Retina (tissue), 1 donor: ENCODE measurements at places on chromosomes 2 and 18.

GRCh38 chr2:231568098-231568784 is 24.4 kb upstream of the TEX44 start:
- DNase-seq: no peak

DNA sequence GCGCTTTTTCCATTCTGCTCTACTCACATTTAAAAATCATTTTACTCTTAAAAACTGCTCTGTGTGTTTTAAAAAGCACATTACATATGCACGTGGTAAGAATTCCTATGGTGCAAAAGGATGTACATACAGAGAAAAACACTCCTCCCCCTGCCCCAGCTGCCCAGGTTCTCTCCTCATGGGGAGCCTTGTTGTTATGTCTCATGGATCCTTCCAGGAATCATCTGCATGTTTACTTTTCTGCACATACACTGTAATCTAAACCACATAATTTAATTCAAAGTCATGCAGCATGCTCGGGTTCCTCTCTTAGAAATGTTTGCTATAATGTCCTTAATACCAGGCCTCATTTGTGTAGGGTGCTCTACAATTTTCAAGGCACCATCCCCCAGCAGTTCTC is 243.3 kb downstream of the LOXHD1 start:
- no peak for DNase-seq

GRCh38 chr2:182259629-182260150 is 167.1 kb downstream of the PDE1A start:
- no peak for DNase-seq

DNA sequence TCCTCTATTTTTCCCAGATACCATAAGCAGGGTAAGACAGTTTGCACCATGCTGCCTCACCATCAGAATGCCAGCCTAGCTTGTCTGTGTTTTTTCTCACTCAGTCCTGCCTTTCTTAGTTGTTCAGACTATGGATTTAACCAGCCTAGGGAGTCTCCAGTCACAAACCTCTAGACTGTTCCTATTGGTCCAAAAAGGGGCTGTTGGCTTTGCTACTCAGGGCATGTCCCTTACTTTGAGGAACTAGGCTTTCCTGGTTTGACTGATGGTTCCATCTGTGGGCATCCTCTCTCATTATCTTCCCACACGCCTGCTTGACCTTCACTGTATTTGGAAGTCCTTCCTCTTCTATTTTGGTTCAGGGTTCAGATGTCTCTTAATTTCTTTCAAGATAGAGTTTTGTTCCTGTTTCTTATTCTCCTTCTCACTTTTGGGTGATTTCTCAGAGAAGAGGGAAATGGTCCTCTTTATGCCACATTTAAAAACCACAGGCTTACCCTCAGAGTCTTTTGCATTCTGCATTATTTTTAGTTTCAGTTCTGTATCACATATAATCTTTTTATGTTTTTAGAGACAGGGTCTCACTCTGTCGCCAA is 31.3 kb upstream of the TMEM131 start:
- no peak for DNase-seq

GRCh38 chr2:241095594-241096290 is 6.3 kb downstream of the MTERF4 start:
- no peak for DNase-seq

- no peak for DNase-seq
Measured at GRCh38 chr2:224927646-224928173, 114.6 kb downstream of the DOCK10 start.

- DNase-seq: no peak
Measured at GRCh38 chr2:75558786-75559679, 1.7 kb downstream of the EVA1A start.

GRCh38 chr2:134897932-134898331 is 20.7 kb upstream of the CCNT2 start:
- no peak for DNase-seq

DNA sequence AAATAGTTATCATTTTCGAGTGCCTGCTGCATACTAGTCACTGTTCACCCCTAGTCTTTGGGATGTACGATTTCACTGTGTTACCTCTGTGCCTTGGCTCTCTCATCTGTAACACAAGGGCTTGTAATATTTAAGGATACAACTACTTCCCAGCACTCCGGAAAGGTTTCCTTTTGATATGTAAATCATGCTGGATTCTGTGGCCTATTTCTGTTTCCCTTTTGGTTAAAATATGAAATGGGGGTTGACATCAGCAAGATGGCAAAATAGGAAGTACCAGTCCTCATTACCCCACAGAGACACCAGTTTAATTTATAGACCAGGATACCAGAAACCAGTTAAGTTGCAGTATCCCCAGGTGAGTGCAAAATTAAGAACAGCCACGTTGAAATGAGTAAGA is 23.5 kb downstream of the PSMG2 start:
- no peak for DNase-seq

- DNase-seq: no peak
Measured at GRCh38 chr2:15031745-15032240, 399.3 kb downstream of the LRATD1 start.

- DNase-seq: no peak
Measured at GRCh38 chr2:71637168-71637567, 183.8 kb downstream of the DYSF start.

DNA sequence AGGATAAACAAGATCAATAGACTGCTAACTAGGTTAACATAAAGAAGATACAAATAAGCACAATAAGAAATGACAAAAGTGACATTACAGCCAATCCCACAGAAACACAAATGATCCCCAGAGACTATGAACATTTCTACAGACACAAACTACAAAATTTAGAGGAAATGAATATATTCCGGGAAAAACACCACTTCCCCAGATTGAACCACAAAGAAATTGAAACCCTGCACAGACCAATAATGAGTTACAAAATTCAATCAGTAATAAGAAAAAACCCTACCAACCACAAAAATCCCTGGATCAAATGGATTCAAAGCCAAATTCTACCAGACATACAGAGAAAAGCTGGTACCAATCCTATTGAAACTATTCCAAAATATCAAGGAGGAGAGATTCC is 232.4 kb upstream of the RBMS1 start:
- no peak for DNase-seq

DNA sequence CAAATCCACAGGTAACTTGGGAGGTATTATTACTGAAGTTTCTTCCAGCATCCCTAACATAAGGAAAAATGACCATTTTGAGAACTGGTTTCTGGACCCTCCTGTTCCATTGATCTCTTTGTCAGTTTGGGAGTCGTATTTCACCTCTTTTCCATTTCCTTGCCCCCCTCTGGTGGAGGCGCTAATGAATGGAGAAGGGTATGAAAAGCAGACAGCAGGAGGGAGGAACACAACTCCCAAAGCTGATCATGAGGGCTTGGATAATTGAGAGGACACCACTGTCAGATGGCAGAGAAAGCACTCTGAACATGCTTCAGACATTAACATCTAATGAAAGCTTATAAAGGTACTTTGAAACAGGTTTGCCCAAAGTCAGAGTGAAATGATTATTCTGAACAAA is 56.6 kb upstream of the TLK1 start:
- no peak for DNase-seq

- DNase-seq: no peak
Measured at GRCh38 chr2:228018311-228018710, 146.9 kb downstream of the DAW1 start.

GRCh38 chr18:78986018-78986481 is 6.4 kb downstream of the SALL3 start:
- DNase-seq: peak; percentile 86

DNA sequence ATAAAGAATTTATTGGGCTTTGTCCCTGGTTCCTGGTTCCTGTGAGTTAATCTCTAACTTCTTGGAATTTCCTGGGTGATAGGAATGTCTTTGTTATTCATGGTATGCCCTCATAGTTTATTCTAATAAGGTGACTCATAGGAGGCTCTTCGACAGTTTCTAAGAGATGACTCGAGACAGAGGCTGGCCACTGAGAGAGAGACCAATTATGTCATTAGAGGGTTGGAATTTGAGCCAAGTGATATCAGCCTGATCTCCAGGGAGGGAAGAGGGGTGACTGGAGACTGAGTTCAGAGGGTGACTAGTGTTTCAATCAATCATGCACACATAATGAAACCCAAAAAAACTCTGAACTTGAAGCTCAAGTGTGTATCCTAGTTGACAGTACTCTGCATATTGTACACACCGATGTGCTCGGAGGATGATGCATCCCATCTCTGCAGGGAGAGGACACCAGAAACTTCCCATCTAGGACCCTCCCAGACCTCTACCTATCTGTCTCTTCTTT is 185.7 kb downstream of the MTCL1 start:
- DNase-seq: no peak

DNA sequence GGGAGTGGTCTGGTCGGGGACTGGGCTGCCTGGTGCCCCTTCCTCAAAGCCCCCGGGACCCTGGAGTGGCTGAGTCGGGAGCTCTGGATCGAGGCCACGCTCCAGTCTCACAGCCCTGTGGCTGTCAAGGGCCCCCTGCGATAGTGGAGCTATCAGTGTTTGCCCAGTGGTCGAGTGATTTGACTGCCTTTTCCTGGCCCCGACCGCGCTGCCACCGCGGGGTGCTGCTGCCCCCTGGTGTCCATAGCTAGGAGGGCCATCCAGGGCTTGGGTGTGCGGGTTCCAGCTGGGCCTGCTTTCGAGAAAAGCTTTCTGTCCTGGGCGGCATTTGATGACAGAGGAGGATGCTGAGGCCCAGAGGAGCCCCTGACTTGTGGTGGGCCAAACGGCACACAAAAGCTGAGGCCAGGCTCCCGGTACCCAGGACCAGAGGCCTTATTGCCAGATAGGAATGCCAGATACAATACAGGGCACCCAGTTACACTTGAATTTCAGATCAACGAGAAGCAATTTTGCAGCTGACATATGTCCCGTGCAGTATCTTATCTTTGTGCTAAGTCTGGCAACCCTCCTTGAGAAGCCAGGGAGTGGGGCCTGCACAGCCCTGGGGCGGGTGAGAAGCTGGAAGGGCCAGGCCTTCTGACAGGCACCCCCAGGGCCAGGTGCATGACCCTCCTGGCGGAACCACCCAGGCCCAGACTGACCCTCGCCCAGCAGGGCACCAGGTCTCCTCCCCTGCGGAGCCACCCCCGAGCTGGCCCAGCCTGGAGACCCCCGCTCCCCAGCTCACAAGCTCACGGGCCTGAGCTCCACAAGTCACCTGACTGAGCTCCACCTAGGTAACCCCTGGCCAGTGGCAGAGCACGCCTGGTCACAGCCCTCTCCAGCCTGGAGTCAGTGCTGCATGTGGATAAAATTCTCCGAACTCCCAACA is 13.0 kb downstream of the ODC1 start:
- peak; percentile 91 for DNase-seq

DNA sequence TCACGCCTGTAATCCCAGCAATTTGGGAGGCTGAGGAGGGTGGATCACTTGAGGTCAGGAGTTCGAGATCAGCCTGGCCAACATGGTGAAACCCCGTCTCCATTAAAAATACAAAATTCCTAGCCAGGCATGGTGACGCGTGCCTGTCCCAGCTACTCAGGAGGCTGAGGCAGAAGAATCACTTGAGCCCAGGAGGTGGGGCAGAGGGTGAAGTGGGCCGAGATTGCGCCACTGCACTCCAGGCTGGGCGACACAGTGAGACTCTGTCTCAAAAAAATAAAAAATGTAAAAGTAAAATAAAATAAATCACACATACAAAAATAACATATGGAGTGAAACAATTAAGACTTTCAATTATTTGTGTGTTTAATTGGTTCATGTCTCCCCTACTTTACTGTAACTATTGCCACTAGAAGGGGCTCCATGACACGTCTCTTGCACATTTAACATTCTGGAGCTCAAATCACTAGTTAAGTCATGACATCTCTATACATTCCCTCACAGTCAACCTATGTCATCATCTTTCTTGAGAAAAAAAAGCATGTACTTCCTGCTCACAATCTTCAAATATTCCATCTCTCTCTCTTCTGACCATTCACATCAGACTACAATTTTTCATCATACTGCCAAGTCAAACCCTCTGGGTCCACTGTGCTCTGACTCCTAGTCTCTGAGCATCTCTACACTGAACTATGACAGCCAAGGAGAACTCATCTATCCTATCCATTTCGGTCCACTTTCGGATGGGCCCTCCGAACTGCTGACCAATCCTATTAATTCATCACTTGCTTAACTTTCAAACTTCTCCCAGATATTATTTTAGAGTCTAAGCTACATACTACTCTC is 6.7 kb downstream of the GFPT1 start:
- no peak for DNase-seq

- no peak for DNase-seq
Measured at GRCh38 chr2:104236491-104236890, 617.4 kb upstream of the POU3F3 start.

GRCh38 chr2:3354986-3355385 is 22.6 kb downstream of the EIPR1 start:
- DNase-seq: no peak
